ENCODE measurements at places on chromosomes 4 and X.

DNA sequence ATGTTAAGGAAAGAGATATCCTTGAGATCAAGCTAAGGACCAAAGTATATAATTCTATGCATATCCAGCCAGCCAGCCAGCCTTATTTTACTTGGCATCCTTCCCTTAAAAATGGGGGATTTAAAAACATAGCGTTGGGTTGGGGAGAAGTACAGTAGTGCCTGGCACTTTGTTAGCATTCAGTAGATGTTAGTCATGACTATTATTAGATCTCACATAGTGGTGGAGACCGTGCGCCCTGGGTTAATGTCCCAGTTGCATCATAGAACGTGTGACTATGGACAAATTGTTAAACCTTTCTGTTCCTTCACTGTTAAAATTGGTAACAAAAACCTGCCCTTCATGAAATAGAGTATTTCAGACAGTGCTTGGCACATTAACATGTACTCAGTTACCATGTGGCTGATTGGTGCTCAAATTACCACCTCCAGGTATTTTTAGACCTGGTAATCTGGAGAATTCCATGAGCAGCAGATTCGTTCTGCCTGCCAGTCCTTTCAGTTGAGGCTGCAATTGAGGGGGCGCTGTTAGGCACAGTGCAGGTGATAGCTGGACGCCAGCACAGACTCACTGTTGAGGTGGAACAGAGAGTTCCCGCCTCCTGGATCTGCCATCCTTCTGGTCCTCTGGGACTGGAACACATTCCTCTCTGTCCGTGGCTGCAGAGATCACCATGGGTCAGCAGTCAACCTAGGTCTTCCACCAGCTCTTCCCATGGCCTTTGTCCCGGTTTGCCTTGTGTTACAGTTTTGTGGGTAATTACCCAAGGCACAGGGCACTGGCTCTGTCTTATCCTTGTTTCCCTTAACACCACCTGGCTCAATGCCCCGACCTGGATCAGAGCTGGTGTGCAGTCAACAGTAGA is 31.7 kb downstream of the RBBP7 start:
- no peak for DNase-seq

- no peak for DNase-seq
These were observed 93.6 kb upstream of the MYOZ2 start for GRCh38 chr4:119041951-119042560.

DNA sequence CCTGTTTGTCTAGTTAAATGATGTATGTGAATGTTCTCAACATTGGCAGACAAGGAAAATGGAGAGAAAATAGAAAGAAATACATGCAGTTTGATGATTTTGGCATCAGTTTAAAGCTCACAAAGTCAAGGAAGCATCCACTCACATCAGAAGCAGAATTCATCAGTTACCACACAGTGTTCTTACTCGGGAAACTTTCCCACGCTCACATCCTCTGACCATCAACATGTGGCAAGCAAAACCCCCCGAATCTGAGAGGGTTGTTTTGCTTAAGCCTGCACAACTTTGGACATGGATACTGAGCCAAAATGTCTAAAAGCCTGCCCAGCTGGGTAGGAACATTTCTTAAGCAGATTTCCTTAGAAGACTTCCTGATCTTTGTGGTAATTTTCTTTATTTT is 407.6 kb downstream of the ANKRD50 start:
- DNase-seq = no peak

DNA sequence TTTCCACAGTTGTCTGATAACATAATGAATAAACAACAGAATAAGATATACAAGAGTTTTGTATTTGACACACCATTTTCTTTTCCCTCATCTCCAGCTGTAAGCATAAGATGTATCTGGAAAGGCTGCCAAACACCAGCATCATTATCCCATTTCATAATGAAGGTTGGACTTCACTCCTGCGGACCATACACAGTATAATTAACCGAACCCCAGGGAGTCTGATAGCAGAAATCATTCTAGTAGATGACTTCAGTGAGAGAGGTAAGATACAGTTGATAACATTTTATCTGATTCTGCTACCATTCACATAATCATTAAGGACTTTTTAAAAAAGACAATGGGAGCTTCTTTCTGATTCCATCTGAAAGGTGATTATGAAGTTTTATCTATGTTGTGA is 535.2 kb downstream of the GALNTL6 start:
- DNase-seq = no peak

DNA sequence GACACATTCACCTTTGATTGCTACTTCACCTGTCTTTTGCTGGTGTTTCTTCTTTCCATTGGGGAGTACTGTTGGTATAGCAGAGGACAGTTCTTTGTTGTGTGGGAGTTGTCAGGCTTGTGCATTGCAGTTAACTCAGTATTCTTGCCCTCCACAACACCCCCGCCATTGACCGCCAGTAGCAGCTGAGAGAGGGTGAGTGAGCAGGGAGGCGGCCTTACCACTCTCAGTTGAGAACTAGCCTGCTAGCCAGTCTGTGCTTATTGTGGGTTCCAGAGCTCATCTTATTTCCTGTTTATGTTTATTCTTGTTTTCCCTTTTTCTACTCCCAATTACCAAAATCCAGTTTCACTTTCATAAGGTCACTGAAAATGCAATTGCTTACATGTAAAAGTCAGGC is 52.2 kb downstream of the STIM2 start:
- no peak for DNase-seq

DNA sequence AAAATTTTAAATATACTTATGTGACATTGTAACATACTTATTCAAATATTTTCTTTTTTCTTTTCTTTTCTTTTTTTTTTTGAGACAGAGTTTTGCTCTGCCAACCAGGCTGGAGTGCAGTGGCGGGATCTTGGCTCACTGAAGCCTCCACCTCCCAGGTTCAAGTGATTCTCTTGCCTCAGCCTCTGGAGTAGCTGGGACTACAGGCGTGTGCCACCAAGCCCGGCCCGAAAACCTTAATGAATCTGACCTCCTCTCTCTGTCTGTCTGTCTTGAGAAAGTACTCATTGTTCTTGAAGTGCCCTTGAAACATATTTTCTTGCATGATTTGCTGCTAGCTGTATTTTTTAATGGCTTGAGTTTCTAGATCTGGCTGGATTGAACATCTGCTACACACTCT is 136.8 kb downstream of the ANAPC4 start:
- DNase-seq = no peak

GRCh38 chr4:137668885-137669545 is 136.7 kb upstream of the PCDH18 start:
- DNase-seq = no peak

DNA sequence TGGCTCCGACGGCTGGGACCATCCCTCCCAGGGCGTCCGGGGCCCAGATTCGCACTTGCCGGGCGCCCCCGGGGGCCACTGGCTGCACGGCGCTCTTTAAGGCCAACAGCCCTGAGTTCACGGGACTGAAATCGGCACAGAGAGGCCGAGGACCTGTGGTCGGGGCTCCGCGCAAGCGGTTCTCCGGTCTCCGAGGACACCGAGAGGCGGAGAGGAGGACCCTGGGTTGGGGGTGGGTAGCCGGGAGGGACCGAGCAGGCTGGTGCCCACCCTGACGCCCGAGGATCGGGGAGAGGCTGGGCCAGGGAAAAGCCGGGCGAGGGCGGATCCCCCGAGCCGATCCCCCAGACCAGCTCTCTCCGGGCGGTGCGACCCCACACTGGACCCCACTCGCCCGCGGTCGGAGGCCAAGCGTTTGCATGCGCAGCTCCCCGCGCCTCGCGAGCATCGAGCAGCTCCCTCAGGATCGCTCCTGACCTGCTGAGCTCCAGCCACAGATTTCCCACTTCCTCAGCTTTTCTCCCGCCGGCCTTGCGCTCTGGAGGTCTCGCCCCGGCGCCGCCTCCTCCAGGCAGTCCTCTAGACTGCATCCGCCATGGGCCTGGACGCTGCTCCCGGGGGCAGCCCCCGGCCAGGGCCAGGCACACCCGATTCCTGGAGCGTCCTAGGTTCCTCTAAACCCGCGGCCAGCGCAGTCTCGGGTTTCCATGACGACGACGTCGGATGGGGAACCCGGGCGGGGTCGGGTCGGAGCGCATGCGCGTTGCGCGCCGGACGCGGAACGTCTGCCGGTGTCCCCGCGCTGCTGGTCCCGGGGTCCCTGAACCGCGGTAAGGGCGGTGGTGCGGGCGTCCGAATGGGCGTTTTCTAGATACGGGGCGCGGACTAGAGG is 17.6 kb upstream of the NAT8L start:
- DNase-seq = peak; percentile 91

- no peak for DNase-seq
These were observed 5.7 kb upstream of the DGAT2L6 start for GRCh38 chrX:70171624-70172023.

DNA sequence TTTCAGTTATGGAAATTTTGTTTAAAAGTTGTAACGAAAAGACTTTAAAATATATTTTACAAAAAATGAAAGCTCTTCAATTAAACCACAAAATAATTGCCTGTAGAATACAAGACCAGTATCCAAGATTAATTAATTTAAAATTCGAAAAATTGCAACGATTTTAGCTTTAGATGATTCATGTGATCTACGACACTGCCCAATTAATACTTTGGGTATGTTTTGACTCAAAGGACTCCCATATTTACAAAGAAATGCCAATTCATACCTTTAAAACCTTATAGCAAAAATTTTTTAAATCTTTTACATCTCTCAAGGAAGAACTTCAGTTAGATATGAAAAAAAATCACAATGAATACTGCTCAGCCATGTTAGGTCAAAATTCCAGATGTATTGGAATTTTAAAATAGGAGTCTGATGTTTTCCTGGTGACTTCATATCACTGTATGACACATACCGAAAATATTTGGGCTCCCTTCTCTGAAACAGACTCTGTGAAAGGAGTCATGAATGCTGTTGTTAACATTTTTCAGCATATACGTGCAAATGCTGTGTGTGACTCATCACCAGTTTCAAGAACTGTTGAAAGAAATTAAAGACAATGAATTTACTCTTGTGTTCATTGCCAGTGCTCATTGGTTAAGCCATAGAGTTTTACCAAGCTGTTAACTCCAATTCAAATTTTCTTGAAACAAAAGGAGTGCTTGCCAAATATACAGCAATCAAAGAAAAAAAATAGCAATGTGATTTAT is 13.8 kb upstream of the SMS start:
- no peak for DNase-seq

- no peak for DNase-seq
These were observed 48.1 kb upstream of the FAM9C start for GRCh38 chrX:13092455-13092941.

GRCh38 chr4:16129336-16129735 is 45.5 kb upstream of the PROM1 start:
- DNase-seq = no peak

DNA sequence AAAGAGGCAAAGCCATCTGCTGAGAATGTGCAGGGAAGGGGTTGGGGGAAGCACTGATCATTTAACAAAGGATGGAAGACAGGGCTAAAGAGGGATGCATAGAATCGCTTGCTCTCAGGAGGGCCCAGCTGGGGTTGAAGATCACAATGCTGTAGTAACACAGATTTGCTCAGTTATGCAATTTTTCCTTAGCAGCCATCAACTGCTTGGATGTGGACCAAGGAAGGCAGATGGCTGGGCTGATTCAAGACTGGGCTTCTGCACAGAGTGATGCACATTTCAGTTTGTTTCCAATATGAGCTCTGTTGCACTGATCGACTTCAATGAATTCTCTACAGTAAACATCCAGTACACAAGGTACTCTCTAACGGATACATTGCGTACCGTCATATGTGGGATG is 127.8 kb upstream of the TBL1X start:
- DNase-seq = no peak

DNA sequence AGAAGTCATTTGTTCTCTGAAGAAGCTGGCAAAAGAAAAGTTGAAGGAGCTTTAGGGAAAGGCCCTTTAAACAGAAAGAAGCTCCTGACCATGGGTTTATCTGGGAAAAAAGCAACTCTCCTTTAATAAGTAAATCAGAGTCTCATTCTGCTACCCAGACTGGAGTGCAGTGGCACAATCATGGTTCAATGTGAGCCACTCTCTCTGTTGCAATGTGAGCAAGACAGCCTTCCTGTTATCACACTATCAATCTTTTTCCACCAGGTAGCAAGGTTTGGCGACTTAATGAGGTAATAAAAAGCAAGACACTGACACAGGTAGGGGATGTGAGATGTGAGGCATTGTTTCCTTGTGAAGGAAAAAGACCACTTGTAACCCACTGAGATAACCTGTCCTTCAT is 111.3 kb downstream of the SYNPO2 start:
- DNase-seq = no peak

DNA sequence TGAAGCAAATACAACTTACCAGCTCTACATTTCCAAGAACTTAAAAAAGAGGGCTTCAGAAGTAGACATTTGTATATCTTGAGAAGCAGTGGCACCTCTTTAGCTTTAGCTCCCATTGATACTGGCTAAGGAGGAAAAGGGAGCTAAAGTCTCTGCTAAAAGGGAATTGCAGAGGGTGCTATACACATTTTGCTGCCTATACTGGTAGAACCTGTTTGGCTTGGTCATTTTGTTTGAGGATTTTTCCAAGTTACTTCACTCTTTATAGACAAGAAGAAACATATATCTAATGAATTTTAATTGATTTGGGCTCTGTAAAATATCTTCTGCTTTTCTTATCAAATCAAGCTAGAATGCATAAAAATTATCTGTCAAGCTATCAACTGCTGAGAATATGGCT is 11.8 kb downstream of the PAPSS1 start:
- DNase-seq = no peak

DNA sequence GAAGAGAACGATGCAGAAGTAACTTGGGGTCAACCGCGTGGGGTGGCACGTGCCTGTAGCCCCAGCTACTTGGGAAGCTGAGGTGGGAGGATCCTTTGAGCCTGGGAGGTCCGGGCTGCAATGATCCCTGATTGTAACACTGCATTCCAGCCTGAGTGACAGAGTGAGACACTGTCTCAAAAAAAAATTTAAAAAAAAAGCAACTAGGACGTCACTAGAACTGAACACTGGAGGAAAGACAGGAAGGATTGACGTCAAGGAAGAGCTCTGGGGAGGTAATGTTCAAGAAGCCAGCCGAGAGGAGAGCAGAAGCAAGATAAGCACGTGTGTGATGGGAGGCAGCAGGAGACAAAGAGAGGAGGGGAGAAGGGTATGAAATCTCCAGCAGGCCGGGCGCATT is 28.7 kb downstream of the S100G start:
- DNase-seq = no peak

GRCh38 chrX:111490688-111491087 is 20.8 kb upstream of the SERTM2 start:
- DNase-seq = no peak

DNA sequence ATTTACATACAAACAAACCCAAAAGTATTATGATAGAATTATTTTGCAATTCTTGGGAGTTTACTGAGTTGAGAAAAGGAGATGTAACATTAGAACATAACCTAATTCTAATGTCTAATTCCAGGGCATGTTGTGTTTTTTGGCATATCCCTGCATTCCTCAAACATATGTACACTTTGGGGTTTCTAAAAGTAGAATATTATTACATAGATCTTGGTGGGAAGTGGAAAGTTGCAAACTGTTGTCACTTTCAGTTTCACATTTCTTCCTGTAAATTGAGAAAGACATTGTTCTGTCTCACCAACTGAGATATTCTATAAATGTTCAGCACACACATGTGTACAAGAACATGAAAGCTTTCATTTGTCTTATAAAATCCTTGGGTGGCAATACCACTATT is 24.4 kb upstream of the GBA3 start:
- no peak for DNase-seq

Data from vagina (tissue), 2 donors.